HFFc6 (cell line): ENCODE measurements at places on chromosomes 1 and 21. TPM values are rescaled to one million over a fixed set of nuclear protein-coding genes. Genes with fewer than 3 reads are reported as not detected.
A peak's percentile ranks its signal among the peaks of the same experiment; 100 is the strongest.

- no peak for DNase-seq
Observed at GRCh38 chr1:29370067-29370466, 133.7 kb downstream of the PTPRU start.

- DNase-seq = peak; percentile 72
Observed at GRCh38 chr1:9145021-9145668, 16.2 kb upstream of the GPR157 start.

DNA sequence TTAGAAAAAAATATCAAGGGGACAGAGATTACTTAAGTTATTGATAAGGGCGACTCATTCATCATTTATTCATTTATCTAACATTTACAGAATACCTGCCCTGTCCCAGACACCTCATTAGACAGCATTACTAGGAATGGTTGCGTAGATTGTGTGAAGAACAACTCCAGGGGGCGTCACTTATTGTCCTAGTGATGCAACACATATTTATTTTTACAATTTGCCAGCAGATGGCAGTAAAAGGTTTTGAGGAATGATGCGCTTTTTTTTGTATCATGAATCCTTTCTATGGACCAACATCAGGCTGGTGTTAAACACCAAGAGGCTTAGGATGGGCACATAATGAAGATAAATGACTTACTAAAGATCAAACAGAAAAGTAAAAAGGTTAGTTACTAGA, 5.5 kb downstream of the NCAM2 start:
- peak; percentile 47 for DNase-seq

DNA sequence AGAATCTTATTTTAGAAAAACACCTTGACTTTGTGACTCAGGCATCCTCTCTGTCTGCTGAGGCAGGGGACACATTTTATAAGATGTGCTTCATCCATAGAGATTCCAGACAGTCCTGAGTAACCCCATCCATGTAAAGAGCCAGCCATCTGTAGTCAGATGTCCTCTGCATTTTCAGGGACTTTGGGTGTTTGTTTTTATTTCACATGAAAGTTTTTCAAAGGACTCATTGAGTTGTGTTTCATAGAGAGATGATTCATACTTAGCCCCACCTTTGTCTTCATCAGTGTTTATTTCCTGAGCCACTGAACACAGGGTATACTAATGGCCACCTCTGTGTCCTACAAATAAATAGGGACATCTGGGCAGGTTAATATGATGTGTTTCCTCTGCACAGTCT, 280.4 kb downstream of the CACNA1E start:
- no peak for DNase-seq

DNA sequence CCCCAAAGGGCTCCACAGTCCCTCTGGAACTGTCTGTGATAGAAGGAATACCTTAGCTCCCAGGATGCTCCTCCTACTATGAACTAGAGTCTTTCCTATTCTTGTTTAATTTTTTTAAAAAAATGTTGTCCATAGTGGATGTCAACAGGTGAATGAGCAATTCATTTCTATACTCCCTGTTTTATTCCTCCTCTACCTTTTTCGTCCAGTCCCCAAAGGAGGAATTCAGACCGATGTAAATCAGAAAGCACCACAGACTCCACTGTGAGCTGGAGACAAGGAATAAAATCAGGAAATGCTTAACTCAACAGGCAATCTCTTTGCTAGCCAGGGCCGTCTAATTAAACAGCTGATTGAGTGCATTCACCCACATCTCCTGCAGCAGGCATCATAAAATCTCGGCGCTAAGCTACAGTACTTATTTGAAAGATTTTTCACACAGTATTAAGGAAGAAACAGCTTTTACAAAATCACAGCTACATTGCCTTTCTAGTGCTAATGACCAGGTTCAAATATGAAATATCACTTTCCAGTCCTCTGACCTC, 381.6 kb downstream of the SIPA1L2 start:
- no peak for DNase-seq

DNA sequence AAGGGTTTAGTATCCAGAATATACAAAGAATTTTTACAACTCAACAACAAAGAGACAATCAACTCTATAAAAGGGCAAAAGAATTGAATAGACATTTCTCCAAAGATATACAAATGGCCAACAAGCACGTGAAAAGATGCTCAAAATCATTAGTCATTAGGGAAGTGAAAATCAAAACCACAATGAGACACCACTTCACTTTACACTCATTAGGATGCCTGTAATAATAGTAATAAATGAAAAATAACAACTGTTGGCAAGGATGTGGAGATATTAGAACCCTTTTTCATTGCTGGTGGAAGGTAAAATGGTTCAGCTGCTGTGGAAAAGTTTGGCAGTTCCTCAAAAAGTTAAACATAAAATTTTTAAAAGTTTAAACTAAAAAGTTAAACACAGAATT, 7.0 kb upstream of the ABCD3 start:
- no peak for DNase-seq

DNA sequence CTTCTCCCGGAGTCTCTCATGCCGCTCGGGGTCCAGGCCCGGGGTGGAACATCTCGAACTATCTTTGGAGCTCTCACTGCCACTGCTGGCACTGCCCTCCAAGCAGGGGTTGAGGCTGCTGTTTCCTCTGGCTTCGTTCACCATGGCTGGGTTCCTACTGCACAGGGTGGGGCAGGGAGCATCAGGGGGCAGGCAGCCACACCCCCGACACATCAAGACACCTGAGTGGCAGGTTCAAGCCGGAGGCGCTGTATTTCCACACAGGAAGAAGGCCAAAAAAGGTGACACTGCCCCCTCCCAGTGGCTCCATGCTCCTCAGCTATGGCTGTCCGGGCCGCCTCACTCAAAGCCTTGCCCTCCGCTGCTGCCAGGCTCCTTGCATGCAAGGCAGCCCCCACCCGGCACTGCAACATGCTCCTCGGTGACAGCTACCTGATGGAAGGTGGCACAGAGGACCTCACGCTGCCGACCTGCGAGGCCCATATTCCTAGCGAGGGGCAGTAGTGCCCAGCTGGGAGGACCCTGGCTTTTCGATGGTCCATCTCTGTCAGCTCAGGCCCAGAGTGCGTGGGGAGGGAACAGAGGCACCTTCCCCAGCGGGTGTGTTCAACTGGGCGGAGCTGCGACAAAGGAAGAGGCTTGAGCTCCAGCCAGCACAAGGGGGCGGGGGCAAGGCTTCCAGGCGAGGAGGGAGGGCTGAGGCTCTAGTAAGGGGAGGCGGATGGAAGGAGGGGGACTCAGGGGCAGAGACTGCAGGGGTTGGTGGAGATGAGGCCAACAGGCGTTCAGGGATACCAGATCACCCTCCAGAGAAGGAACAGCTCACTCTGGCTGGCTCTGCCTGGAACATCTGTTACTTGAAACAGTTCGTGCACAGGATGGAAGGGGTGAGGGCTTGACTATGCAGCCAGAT, 2.5 kb downstream of the MTHFR start:
- DNase-seq = peak; percentile 92

GRCh38 chr1:101105877-101106276, 80.3 kb upstream of the DPH5 start:
- DNase-seq = peak; percentile 27

DNA sequence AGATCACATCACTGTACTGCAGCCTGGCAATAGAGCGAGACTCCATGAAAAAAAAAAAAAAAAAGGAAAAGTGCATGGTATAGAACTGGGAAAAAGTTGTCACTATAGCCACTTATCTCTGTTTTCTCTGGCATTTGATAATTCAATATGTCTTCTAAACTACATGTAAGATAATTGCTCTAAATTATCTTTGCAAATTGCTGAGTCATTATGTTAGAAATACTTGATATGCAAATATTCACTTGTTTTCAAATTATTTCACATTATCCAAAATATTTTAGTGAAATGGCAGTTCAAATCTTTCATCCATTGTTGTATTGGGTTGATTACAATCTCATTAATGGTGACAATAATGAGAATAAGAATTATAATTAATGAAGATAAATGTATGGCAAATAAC, 1455.1 kb downstream of the KCNT2 start:
- DNase-seq = no peak

DNA sequence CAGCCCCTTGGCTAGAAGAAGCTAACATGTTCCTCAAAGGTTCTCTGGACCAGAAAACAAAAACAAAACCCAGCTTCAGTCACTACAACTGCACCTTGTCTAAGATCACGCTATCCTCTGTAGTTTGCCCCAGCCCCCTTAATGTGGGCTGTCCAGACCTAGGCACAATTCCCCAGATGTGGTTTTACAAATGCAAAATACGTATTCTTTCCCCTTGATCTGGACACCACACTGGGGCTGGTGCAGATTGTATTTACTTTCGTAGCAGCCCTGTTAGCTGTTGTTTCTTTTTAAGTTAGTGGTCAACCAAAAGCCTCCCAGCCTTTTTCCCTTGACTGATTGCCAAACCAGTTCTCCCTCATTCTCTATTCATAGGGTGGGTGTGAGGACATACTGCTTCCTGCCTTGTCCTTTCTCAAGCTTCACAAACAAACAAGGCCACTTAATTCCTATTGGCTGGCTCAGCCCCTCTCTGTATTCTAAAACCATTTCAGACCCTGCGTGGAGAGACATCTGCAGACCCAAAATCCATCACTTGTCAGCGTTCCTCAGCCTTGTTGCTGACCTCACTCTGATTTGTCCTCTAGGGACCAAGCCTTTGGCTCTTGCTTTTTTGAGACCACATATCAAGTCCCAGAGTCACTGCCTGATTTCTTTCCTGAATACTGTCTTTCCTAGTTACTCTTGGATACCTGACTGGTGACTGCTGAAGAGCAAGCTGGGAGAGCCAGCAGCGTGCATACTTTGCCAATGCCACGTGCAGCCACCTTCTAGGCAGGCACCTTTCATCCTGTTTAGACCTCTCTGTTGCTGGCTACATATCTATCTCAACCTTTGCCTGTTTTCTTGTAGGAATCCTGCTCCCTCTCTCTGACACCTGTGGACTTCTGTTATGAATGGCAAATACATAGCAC, 96.4 kb upstream of the RAB3GAP2 start:
- peak; percentile 15 for DNase-seq

DNA sequence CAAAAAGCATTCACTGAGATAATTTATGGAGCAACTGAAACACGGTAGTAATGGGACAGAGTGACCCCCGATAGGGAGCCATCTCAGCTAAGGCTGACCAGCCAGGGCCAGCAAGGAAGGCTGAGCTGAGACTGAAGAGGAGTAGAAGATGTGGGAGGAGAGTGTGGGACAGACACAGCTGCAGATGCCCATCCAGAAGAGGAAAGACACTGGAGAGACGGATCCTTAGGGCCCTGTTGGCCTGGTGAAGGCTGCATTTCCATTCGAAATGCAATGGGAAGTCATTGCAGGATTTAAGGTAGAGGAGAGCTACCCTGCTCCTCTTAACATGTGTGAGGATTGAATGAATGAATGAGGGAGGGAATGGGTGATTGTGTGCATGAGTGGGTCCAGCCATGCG, 44.0 kb upstream of the LRP8 start:
- DNase-seq = no peak

DNA sequence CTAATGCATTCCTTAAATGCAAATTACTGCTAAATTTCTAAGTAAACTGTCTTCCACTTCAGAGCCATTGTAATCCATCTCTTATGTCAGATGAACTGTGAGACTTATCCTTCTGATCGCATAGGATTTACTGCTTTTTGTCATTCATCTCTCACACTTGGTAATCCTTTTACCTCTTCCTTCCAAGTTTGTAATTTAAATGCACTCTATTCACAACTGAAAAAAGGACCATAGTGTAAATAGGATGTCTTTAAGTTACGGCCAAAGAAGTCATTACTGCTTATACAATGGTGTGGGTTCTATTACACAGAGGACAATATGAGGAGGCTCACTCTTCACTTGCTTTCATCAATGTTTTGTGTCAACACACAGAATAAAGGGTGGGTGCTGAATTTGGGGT, 393.3 kb downstream of the PTBP2 start:
- no peak for DNase-seq

DNA sequence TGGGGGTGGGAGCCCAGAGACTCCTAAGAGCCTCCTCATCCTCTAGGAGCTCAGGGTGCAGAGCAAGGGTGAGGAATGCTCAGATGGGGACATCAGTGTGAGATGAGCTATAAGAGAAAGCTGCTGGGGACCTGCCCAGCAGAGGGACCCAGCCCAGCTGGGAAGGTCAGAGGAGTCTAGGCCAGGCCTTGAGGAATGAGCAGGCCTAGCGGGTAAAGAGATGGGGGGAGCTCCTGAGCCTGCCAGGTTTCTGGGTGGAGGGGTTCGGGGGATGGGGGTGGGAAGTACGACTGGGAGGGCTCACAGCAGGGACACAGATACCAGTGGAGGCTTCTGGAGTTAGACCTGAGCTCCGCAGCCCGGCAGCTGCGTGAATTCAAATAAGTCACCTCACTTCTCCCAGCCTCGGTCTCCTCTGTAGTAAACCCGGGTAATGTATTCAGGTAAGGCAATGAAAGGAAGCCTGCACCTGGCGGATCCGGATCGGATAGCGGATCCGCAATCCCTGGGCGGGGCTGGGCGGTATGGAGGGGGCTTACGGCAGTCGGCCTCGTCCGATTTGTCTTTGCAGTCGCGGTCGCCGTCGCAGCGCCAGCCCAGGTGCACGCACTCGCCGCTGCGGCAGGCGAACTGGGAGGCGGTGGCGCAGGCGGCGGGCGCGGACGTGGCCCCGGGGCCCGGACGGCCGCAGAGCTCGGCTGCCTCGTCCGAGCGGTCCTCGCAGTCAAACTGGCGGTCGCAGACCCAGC, 38.0 kb upstream of the MAGOH start:
- DNase-seq = no peak

GRCh38 chr1:244789731-244790130, 45.7 kb upstream of the COX20 start:
- DNase-seq = no peak

GRCh38 chr1:44377925-44378784, 23.1 kb upstream of the ERI3 start:
- DNase-seq = peak; percentile 38

GRCh38 chr21:44778499-44778911, 23.1 kb downstream of the UBE2G2 start:
- DNase-seq = no peak

Gene CFHR1
- total RNA-seq = 0.20 TPM in 1 of 2 replicates, not detected in the other

Gene C1orf146
- not detected in 3 replicates for total RNA-seq

Gene PCP4L1
- total RNA-seq = not detected in 3 replicates

Gene FCRL1
- not detected in 3 replicates for total RNA-seq

Gene KCNK2
- total RNA-seq = 52.4 to 90.3 TPM (median 56.6 TPM) in 3 replicates

Gene LCE1F
- total RNA-seq = not detected in 3 replicates

Gene PLXNA2
- 20.9 to 28.5 TPM (median 24.1 TPM) in 3 replicates for total RNA-seq

Gene SSBP3
- total RNA-seq = 36.7 to 61.9 TPM (median 47.0 TPM) in 3 replicates

Gene PRRX1
- 149 to 299 TPM (median 154 TPM) in 3 replicates for total RNA-seq
